Glomerular endothelial cell (primary cell): ENCODE measurements at places on chromosomes 7 and 10. TPM values are rescaled to one million over a fixed set of nuclear protein-coding genes. Genes with fewer than 3 reads are reported as not detected.

FBH1 gene
- 73.8 and 84.5 TPM in 2 replicates for total RNA-seq

GRCh38 chr7:38424750-38425463 lies 151.5 kb upstream of the TARP start:
- DNase-seq = no peak

- no peak for DNase-seq
These were observed 56.5 kb downstream of the FIGNL1 start for GRCh38 chr7:50393547-50394252.

GRCh38 chr7:106959753-106960152 lies 84.8 kb upstream of the PRKAR2B start:
- no peak for DNase-seq

DNA sequence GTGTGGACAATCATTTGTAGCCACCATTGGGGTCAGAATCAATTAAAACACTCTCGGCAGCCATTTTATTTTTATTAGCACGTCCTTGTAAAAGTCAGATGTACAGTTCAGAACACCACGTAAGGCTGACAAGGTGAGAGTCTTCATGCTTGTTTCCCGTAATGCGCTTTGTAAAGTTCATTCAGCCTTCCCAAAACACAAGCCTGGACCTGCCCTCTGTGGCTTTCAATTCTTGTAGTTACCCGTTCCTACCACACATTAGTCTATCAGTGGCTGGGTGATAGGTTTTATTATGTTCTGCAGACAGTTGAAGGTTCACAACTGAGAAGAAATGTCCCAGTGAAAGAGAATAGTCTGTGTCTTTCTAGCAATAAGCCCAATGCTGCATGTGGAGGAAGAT lies 35.4 kb downstream of the GAD2 start:
- DNase-seq = no peak

- DNase-seq = no peak
These were observed 174.8 kb downstream of the FOXP2 start for GRCh38 chr7:114589436-114589835.

GRCh38 chr10:42991442-42992098 lies 85.3 kb upstream of the RET start:
- DNase-seq = no peak

GRCh38 chr7:27576360-27576944 lies 86.2 kb downstream of the HIBADH start:
- peak; percentile 25 for DNase-seq
